Right renal cortex interstitium (tissue), 3 donors: ENCODE measurements at places on chromosomes 2 and 18. TPM values are rescaled to one million over a fixed set of nuclear protein-coding genes. Genes with fewer than 3 reads are reported as not detected.

Gene CD302
- polyA plus RNA-seq = 13.4 TPM

Gene COX7A2L
- 223 TPM for polyA plus RNA-seq

Gene APCDD1
- 126 TPM for polyA plus RNA-seq

Gene PLCD4
- polyA plus RNA-seq = 8.8 TPM

Gene VWA3B
- polyA plus RNA-seq = 0.72 TPM

Gene LRATD1
- polyA plus RNA-seq = 16.2 TPM

Gene PIEZO2
- 16.9 TPM for polyA plus RNA-seq
